GM12864 (cell line): ENCODE measurements at places on chromosomes 1 and 21.

GRCh38 chr1:8914466-8914865, 31.2 kb upstream of the CA6 start:
- no peak for DNase-seq

GRCh38 chr1:99457381-99458165, 188.3 kb upstream of the PALMD start:
- DNase-seq, result no peak

GRCh38 chr1:206555473-206555935, 48.2 kb downstream of the RASSF5 start:
- no peak for DNase-seq

DNA sequence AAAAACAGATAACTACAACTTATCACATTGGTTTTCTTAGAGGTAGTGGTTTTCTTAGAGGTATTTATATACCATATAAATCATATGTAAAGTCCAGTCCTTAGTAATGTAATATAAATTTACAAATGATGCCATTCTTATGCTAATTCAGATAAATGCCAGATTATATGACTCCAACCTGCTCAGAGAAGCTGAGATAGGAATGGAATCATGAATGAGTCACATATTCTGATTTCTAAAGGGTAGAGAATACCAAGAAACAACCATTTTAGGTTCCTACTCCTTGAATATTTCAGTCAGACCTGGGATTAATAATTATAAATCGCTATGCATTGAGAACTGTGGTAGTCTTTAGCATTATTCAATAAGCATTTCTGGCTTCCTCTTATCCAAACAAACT, 760.1 kb upstream of the NEGR1 start:
- no peak for DNase-seq

DNA sequence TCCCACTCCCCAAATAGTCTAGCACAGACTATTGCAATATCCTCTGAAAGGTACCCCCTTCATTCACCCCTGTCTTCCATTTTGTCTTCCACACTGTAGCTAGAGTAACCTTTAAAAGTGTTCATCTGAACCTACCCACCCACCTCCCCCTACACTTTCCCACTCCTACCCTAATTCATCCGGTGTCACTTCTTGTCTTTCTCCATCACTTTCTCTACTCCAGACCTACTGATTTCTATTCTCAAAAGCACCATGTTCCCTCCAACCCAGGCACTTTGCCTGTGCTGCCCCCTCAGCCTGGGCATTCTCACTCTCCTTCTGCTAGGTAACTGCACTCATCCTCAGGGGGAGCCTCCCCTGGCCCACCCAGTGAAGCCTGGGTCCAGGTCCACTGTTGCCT, 4.7 kb upstream of the MAN1C1 start:
- no peak for DNase-seq

DNA sequence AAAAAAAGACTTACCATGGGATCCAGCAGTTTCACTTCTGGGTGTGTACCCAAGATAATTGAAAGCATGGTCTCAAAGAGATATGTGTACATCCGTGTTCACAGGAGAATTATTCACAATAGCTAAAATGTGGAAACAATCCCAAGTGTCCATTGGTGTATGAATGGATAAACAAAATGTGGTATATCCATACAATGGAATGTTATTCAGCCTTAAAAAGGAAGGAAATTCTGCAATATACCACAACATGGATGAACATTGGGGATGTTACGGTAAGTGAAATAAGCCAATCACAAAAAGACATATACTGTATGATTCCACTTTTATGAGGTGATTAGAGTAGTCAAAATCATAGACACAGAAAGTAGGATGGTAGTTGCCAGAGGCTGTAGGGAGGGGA, 7.0 kb upstream of the TUT4 start:
- no peak for DNase-seq

DNA sequence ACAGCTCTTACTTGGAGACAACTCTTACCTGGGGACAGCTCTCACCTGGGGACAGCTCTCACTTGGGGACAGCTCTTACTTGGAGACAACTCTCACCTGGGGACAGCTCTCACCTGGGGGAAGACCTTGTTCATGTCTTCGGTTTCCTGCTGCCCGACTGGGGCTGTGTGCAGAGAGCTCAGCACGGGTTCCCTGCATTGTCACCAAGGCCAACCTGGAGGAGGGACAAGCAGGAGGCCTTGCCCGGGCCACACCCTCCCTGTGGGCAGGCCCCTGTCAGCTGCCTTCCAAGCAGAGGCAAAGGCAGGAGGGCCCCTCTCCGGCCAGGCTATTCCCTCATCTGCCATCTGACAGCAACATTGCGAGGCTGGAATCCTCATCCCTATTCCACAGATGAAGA, at the start of gene LDLRAD1:
LDLRAD1 (minus strand) TSS at position 208 of the 400 bp plus-strand sequence; CDS start at position 134, 74 bp downstream.
- DNase-seq, result no peak

GRCh38 chr1:207925210-207925609, 14.3 kb upstream of the CD34 start:
- DNase-seq, result no peak

- no peak for DNase-seq
Observed at GRCh38 chr1:156750191-156750672, 1.2 kb downstream of the HDGF start.

GRCh38 chr1:175423605-175424004, 231.0 kb upstream of the KIAA0040 start:
- no peak for DNase-seq

DNA sequence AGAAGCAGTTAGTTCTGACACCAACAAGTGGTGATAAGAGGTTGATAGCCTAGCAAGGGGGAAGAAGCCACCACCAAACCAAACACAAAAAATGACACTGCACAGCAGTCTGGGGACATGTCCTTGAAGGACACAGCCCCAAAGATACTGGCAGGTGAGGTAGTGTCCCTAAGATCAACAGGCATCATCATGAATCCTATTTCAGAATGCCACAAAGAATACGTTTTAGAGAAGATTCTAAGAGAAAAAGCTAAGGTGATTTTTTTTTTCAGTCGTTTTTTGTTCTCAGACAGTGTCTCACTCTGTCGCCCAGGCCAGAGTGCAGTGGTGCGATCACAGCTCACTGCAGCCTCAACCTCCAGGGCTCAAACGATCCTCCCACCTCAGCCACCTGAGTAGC, 19.6 kb downstream of the MTHFR start:
- DNase-seq, result no peak

- no peak for DNase-seq
Observed at GRCh38 chr1:175433532-175434282, 241.1 kb upstream of the KIAA0040 start.

DNA sequence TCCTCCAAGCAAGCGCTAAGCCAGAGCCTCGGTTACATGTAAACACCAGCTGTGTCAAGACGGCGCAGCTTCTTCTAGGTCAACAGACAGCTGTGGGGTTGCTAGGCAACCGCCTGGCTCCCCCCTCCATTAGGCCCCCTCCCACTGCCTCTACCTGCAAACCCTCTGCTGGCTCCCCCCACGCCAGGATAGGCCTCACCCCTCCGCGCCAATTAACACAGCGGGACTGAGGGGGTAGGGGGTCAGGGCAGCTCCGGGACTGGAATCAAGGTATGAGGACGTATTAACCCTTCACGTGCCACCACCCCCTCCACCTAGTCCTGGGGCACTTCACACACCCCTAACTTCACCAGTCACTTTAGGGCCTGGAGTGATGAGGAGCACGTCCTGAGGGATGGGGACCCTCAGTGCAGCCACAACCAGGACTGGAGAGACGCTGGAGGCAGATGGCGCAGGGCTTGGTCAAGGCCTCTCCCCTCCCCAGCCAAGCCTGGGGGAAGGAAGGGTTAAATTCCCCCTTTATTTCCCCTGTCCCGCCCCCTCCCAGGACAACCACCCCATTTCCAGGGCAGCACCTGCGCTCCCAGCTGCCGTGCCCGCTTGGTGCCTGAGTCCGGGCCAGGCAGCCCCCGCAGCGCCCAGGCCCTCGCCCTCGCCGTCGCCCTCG, 37.4 kb upstream of the WASF2 start:
- DNase-seq, result no peak

DNA sequence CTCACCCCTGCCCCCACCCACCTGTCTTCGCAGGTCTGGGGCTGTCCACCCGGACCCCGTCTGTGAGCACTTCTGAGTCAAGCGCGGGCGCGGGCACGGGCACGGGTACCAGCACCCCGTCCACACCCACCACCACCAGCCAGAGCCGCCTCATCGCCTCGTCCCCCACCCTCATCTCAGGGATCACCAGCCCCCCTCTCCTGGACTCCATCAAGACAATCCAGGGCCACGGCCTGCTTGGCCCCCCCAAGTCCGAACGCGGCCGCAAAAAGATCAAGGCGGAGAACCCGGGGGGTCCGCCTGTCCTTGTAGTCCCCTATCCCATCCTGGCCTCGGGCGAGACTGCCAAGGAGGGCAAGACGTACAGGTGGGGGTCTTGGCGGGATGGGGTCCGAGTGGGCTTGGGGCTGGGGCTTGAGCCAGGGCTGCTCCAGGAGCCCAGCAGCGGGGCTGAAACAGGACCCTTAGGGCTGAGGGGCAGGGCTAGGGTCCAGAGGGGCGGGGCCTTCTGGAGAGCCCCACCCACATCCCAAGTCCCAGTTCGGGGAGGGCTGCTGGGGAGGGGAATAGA, 23.9 kb downstream of the ZNF362 start:
- no peak for DNase-seq

GRCh38 chr1:230705289-230706019, 8.5 kb downstream of the AGT start:
- DNase-seq, result no peak

DNA sequence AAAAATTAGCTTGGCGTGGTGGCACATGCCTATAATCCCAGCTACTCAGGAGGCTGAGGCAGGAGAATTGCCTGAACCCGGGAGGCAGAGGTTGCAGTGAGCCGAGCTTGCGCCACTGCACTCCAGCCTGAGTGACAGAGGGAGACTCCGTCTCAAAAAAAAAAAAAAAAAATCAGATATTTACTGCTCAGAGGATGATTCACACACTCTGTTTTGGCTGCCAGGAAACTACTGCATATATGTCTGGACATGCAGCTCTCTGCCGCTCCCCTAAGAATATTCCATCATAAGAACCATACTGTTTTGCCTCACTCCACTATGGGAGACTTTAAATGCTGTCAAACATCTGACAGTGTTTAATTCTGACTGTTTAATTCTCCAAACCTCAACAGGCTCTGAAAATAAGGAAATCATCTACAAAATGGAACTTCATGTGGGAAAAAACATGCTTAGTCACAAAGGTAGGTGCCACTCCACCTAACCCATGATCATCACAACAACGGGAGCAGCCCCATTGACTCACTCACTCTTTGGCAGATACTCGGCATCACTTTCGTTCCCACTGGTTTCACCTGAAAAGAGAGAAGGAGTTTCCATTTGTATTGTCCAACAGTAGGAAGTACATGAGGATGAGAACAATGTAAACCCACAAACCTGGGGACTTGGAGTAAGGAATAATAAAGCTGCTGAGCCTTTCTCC, 29.3 kb upstream of the BCAS2 start:
- no peak for DNase-seq

DNA sequence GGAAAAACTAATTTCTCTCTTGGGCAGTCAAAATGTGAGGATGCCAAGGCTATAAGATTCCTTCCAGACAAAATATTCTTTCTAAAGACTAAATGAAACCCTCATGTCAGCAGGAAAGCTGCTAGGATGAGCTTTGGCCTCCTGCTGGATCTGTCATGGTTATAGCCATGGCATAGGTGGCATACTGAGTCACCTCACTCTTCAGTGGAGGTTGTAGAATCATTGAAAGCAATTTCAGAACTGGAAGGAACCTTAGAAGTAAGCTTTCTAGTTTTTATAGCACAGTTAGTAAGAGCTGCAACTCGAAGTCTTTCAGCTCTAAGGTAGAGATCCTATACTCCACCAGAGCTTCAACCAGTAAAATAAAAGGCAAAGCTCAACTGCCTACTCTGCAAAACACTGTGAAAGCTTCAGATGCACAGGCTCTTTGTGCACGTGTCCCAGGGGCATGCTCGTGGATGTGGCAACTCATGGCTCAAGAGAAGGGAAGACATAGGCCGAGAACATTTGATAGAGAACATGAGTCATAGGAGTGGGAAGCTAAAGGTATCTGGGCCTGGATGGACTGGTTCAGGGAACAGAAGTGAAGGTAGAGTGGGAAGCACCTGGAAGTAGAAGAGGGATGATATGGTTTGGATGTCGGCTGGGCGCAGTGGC, 5.8 kb downstream of the AVPR1B start:
- no peak for DNase-seq

GRCh38 chr1:43137445-43138052, 34.5 kb downstream of the EBNA1BP2 start:
- DNase-seq, result no peak

- DNase-seq, result no peak
Observed at GRCh38 chr1:14616632-14617396, 18.3 kb downstream of the KAZN start.

- no peak for DNase-seq
Observed at GRCh38 chr1:111496398-111496797, 7.0 kb downstream of the ADORA3 start.
